ENCODE measurements at places on chromosomes 13 and 19. TPM values are rescaled to one million over a fixed set of nuclear protein-coding genes. Genes with fewer than 3 reads are reported as not detected.

Gene LILRA6
- polyA plus RNA-seq = not detected

Gene CGB5
- not detected for polyA plus RNA-seq

Gene GPC6
- 6.4 TPM for polyA plus RNA-seq

Gene CLDND2
- polyA plus RNA-seq = 12.1 TPM

Gene KLK1
- polyA plus RNA-seq = 3.0 TPM

Gene ATP7B
- 2.6 TPM for polyA plus RNA-seq

Gene DNAAF3
- polyA plus RNA-seq = 9.0 TPM

Gene ZNF615
- polyA plus RNA-seq = 4.5 TPM

Gene SLC1A6
- 10.1 TPM for polyA plus RNA-seq

Gene KLK15
- polyA plus RNA-seq = not detected

Gene GSX1
- not detected for polyA plus RNA-seq

Gene FGF21
- 0.78 TPM for polyA plus RNA-seq
